ENCODE measurements at places on chromosomes 6 and 20.

DNA sequence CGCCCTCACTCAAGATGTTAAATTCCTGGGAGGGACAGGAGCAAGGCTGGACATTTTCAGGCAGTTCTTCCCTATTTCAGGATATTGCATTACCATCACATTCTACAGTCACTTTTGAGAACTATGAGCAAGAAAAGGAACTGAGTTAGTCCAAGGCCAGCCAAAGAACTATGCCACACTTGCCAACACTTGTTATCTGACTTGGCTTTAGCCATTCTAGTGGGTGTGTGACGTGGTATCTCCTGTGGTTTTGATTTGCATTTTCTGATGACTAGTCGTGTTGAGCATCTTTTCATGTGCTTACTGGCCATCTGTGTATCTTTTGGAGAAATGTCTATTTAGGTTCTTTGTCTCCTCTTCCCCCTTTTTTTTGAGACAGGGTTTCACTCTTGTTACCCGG, 12.0 kb downstream of the XRN2 start:
- no peak for DNase-seq

- DNase-seq = no peak
These were observed 833 bp downstream of the RAB5IF start for GRCh38 chr20:36606158-36607066.

- no peak for DNase-seq
These were observed 95.0 kb downstream of the SNX5 start for GRCh38 chr20:17873410-17874270.

- no peak for DNase-seq
These were observed 213.8 kb upstream of the CST7 start for GRCh38 chr20:24735263-24735662.

GRCh38 chr6:154469306-154469935, 41.1 kb downstream of the CNKSR3 start:
- DNase-seq = no peak

DNA sequence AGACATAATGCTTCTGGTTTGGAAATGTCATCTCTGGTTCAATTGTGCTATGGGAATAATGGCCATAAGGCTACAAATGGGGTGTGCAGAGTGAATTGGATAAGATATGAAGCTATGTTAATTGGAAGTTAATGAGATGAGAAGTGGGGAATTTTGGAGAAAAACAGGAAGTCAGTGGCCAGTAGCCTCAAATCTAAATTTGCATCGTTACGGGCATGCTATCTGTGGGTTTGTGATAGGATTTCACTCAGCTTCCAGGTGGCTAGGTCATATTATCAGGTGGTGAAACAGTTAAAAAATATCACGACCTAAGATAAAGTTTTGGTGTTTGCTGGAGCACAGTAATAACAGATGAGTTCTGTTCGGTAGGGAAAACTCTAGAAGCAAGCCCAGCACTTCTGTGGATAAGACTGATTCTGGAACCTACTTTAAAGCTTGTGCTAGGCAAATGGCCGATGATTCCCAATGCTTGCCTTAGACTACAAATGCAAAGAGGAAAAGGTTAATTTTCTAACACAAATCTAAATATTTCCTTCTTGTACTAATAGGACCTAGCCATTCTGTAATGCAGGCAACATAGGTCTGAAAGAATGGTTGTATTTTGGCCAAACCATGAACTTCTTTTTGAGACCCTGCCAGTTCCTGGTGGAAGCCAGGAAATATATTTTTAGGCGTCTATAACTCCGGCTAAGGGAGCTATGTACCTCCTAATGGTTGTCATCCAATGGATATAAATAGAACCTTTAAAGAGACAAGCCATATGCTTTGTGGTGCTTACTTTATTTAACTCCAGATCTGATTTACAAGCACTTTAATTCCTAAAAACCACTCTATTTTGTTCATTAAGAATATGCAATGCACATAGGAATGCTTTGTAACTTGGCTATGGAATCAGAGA, 111.0 kb downstream of the PLCB1 start:
- peak; percentile 82 for DNase-seq
